Subcutaneous preadipocyte (primary cell): ENCODE measurements at places on chromosomes 6 and 20. TPM values are rescaled to one million over a fixed set of nuclear protein-coding genes. Genes with fewer than 3 reads are reported as not detected.

FAM83C gene
- not detected in 2 replicates for total RNA-seq

GABRR2 gene
- 0.37 TPM in 1 of 2 replicates, not detected in the other for total RNA-seq

SLC17A1 gene
- not detected in 2 replicates for total RNA-seq

PDSS2 gene
- total RNA-seq: 12.5 and 13.9 TPM in 2 replicates

SSTR4 gene
- not detected in 2 replicates for total RNA-seq

NNAT gene
- total RNA-seq: 0.39 TPM in 1 of 2 replicates, not detected in the other

HDGFL1 gene
- not detected in 2 replicates for total RNA-seq

LPA gene
- total RNA-seq: not detected in 2 replicates

TCF15 gene
- total RNA-seq: not detected in 2 replicates

SUPT3H gene
- 6.8 and 8.8 TPM in 2 replicates for total RNA-seq

GGTLC1 gene
- not detected in 2 replicates for total RNA-seq

KIAA0408 gene
- total RNA-seq: 0.37 and 0.39 TPM in 2 replicates

SYCP2L gene
- under 0.01 TPM in 1 of 2 replicates, not detected in the other for total RNA-seq

WDR27 gene
- total RNA-seq: 22.4 and 27.6 TPM in 2 replicates

GLP1R gene
- not detected in 2 replicates for total RNA-seq

SLC17A3 gene
- not detected in 2 replicates for total RNA-seq

TUBB gene
- 819 and 1,073 TPM in 2 replicates for total RNA-seq

HS3ST5 gene
- total RNA-seq: not detected in 2 replicates

MAFB gene
- 4.7 and 7.0 TPM in 2 replicates for total RNA-seq

CAPN11 gene
- total RNA-seq: not detected in 2 replicates

CAGE1 gene
- under 0.01 and 0.20 TPM in 2 replicates for total RNA-seq

FAM110A gene
- total RNA-seq: 2.6 and 3.3 TPM in 2 replicates

NRSN1 gene
- not detected in 2 replicates for total RNA-seq

SLC13A3 gene
- total RNA-seq: 2.5 and 4.4 TPM in 2 replicates

TMC2 gene
- under 0.01 TPM in 1 of 2 replicates, not detected in the other for total RNA-seq

GABRR1 gene
- not detected in 2 replicates for total RNA-seq

ITCH gene
- 50.3 and 62.2 TPM in 2 replicates for total RNA-seq

ULBP1 gene
- 0.37 and 0.59 TPM in 2 replicates for total RNA-seq
